ENCODE measurements at places on chromosomes 2 and 18. TPM values are rescaled to one million over a fixed set of nuclear protein-coding genes. Genes with fewer than 3 reads are reported as not detected.

LCT gene
- 0.31 TPM for total RNA-seq

NDUFB3 gene
- total RNA-seq, result 112 TPM

GREB1 gene
- 0.05 TPM for total RNA-seq

CIB4 gene
- not detected for total RNA-seq

ESPNL gene
- 0.26 TPM for total RNA-seq

PKDCC gene
- not detected for total RNA-seq

LAMA3 gene
- not detected for total RNA-seq

AQP12B gene
- not detected for total RNA-seq

RAB17 gene
- total RNA-seq, result not detected

DNA sequence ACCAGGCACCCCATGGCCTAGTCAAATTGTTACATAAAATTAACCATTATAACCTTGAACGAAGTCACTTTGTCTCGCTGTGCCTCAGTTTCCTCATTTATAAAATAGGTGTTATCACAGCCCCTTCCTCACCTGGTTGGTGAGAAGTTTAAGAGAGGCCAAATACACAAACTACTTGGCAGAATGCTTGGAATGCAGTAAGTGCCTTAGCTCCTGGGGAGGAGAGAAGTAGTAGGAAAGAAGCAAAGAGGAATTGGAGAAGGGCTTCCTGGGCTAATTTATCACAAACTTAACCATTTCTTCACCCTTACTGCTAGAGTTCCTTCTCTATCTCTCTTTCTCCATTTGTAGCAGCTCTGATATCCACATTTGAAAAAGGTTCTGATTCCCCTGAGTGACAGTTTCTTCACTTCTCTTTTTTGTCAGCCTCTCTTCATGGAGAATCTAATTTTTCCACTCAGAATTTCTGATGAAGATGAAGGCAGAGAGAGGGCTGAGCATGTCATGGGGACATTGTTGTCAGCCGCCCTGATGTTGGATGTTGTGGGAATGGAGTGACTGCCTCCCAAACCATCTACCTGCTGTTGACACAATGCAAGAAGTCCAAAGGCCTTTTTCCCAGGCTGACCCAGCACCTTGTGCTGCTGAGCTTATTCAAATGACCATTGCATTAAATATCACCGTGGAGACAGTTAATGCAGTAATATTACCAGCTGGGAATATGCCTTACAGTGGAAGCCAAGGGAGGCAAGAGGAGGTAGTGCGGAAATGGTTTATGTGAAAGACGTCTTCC lies 60.4 kb downstream of the BOD1L2 start:
- DNase-seq, result no peak
- H3K4me3 ChIP-seq, result no peak overlapping the region
- no peak overlapping the region for H3K27ac ChIP-seq
- peaks cover 17% of the 10 kb centered on the region for H3K27me3 ChIP-seq
- peaks cover 7% of the 10 kb centered on the region for H3K4me1 ChIP-seq

- H3K27ac ChIP-seq, result no peak overlapping the region
- no peaks in the 10 kb centered on the region for H3K4me1 ChIP-seq
- no peak for DNase-seq
- H3K27me3 ChIP-seq, result no peaks in the 10 kb centered on the region
- no peaks in the 10 kb centered on the region for H3K36me3 ChIP-seq
Measured at GRCh38 chr18:27665264-27665799, 480.2 kb upstream of the CHST9 start.

- H3K27ac ChIP-seq, result no peak overlapping the region
- DNase-seq, result peak; percentile 54
- no peak overlapping the region for H3K4me3 ChIP-seq
- no peaks in the 10 kb centered on the region for H3K36me3 ChIP-seq
Measured at GRCh38 chr2:239441261-239442078, 40.6 kb upstream of the HDAC4 start.

DNA sequence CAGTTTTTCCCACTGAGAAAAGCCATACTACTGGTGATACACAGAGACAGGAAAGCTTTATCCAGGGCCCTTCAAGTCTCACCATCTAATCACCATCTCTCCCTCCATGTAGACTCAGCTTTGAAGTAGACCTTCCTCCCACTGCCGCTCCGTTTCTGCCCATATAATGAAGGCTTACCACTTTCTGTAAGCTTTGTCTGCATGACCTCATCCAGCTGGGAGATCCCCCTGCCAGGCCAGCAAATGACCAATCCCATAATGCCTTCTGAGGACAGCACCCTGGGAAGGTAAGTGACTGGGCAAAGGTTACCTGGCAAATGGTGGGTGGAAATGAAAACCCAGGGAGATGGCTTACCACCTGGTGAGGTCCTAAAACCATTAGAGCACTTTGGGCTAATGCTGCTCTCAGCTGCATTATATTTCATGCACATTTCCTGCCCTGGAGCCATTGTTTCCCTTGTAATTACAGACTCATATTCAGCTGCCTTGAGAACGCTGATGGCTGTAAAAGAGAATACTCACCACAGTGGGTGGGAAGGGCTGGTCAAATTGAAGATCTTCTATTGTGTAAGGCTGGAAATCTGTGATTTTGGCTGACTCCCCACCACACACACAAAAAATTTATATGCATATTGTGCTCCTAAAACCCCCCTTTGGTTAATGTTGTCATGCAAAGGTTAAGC lies 350.7 kb upstream of the SYT4 start:
- no peaks in the 10 kb centered on the region for H3K27me3 ChIP-seq
- H3K4me3 ChIP-seq, result no peak overlapping the region
- H3K36me3 ChIP-seq, result no peaks in the 10 kb centered on the region
- no peak for DNase-seq

GRCh38 chr2:219285373-219285735 lies 6.2 kb downstream of the DNAJB2 start:
- H3K27me3 ChIP-seq, result no peaks in the 10 kb centered on the region
- DNase-seq, result no peak

DNA sequence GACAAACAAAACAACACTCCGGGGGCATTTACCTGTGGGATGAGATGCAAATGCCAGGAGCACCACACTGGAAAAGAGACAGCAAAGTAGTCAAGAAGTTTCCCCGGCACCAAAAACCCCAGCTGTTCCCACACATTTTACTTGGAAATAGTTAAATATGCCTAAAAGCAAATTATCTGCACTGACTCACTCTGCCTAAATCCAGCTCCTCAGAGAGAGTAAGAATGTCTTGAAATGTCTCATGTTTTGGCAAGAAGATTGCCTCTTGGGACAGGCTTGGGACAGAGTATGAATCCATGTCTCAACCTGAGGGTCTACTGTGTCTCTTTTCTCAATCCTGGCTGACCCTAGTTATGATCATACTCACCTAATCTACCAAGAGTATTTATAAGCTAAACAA lies 87.5 kb upstream of the RIOK3 start:
- H3K36me3 ChIP-seq, result no peaks in the 10 kb centered on the region
- no peak overlapping the region for H3K27ac ChIP-seq
- H3K27me3 ChIP-seq, result no peaks in the 10 kb centered on the region
- H3K4me3 ChIP-seq, result no peak overlapping the region
- no peak for DNase-seq
- peaks cover 3% of the 10 kb centered on the region for H3K4me1 ChIP-seq

DNA sequence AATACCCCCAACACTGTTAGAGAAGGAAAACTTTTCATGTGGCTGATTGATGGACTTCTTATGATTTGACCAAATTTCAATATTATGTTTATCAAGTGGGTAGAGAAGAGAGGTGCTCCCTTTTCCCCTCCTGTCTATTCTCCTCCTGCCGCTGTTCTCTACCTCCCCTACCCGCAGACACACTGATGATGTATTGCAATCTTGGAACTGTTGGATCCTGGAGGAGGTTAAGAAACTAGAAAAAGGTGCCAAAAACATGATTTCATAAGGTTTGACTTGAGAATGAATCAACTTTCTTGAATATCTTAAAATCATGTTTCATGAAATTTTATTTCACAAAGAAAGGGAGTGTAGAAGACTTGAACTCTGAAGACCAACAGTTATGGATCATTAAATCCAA lies 125.8 kb downstream of the MEIS1 start:
- no peaks in the 10 kb centered on the region for H3K36me3 ChIP-seq
- H3K27ac ChIP-seq, result no peak overlapping the region
- no peaks in the 10 kb centered on the region for H3K27me3 ChIP-seq
- no peak overlapping the region for H3K4me3 ChIP-seq

DNA sequence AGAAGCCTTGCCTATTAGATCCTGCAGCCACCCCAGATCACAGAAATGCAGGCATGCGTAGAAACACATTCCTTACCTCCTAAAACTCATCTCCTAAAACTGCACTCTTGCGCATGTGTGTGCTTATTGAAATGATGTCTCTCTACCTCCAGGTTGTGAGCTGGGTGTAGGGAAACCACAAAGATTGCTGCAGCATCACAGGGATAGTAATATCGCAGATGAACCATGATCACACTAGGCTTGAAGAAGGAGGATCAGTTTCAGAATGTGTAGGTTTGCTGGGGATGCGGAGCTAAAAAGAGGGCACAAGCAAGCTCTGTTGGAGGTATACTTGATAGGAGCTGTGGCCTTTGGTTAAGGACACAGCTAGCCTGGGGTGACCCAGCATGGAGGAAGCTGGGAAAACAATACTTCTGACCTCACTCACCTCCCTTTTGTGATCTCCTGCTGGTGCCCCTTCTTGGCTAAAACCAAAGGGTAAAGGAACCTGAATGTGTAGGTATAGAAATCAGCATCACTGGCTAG lies 118.8 kb downstream of the SETBP1 start:
- H3K27me3 ChIP-seq, result no peaks in the 10 kb centered on the region
- no peak overlapping the region for H3K4me3 ChIP-seq
- H3K4me1 ChIP-seq, result peaks cover 59% of the 10 kb centered on the region

DNA sequence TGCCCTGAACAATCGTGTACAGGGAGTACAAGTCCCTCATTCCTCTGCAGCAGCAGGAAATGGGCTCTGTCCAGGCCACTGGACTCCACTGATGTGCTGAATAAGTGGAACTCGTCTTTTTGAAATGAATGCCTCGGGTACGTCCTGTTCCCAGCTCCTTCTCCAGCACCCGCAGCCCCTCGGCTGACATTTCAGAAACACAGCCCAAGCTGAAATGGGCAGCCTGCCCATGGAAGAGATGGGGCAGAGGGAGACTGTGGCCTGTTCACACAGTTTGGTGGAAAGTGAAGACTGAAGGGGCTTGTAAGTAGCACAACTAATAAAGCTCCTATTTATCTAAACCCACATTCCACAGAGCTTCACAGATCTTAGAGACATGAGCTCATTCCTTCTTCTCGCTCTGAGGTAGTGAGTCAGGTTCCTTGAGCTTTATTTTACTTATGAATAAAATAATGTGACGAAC lies 498.6 kb downstream of the TXNL1 start:
- no peaks in the 10 kb centered on the region for H3K27me3 ChIP-seq
- no peaks in the 10 kb centered on the region for H3K4me1 ChIP-seq
- H3K27ac ChIP-seq, result no peak overlapping the region
- H3K36me3 ChIP-seq, result no peaks in the 10 kb centered on the region
- no peak for DNase-seq

- DNase-seq, result no peak
- H3K4me3 ChIP-seq, result no peak overlapping the region
- no peaks in the 10 kb centered on the region for H3K36me3 ChIP-seq
- peaks cover 14% of the 10 kb centered on the region for H3K4me1 ChIP-seq
- no peak overlapping the region for H3K27ac ChIP-seq
- H3K27me3 ChIP-seq, result no peaks in the 10 kb centered on the region
Measured at GRCh38 chr2:55090702-55091101, 40.5 kb upstream of the RTN4 start.
